Psoas muscle (tissue), 8 donors: ENCODE measurements at places on chromosomes 4 and X. TPM values are rescaled to one million over a fixed set of nuclear protein-coding genes. Genes with fewer than 3 reads are reported as not detected.

The FGFR3 gene
- polyA plus RNA-seq = 0.29 TPM

The KLF8 gene
- polyA plus RNA-seq = 1.8 TPM

The TCEAL7 gene
- 1.3 TPM for polyA plus RNA-seq

The GYPA gene
- not detected for polyA plus RNA-seq

DNA sequence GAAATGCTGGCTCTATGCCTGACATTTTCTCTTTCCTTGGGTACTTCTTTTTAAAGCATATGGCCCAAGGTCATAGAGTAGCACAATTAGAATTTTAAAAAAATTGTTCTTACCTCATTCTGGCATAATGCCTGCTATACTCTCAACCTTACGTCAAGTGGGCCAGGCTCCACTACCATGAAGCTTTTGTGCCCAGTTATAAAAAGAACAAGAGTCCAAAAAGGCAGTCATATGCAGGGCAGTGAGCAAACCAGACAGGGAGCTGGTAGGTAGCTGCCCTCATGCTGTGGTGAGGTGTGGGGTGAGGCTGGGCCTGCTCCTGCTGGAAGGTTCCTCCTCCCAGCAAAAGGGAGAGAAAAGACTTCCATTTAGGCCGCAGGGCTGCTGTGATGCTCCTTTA, 64.4 kb upstream of the UCP1 start:
- no peak for DNase-seq

GRCh38 chr4:42489095-42489494, 91.8 kb downstream of the SHISA3 start:
- DNase-seq = no peak

GRCh38 chrX:49992853-49993252, 70.5 kb downstream of the CLCN5 start:
- DNase-seq = no peak

DNA sequence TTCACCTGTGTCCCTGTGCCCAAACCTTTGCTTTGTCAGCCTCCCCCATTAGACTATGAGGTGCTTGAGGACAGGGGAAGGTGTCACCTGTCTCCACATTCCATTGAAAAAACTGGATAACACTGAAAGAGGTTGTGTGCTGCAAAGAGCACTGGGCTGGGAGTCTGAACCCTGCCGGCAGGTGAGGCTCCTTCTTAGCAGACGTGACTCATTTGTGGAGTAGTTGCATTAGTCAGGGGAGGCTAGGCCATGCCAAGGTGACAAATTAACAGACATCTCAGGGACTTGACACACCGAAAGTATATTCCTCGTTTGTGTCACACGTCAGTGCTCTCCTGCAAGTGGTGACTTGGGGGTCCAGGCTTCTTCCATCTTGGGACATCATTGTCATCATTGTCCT, 95.9 kb upstream of the STX18 start:
- no peak for DNase-seq

- DNase-seq = no peak
Measured at GRCh38 chr4:77349364-77349763, 192.4 kb downstream of the CCNG2 start.

DNA sequence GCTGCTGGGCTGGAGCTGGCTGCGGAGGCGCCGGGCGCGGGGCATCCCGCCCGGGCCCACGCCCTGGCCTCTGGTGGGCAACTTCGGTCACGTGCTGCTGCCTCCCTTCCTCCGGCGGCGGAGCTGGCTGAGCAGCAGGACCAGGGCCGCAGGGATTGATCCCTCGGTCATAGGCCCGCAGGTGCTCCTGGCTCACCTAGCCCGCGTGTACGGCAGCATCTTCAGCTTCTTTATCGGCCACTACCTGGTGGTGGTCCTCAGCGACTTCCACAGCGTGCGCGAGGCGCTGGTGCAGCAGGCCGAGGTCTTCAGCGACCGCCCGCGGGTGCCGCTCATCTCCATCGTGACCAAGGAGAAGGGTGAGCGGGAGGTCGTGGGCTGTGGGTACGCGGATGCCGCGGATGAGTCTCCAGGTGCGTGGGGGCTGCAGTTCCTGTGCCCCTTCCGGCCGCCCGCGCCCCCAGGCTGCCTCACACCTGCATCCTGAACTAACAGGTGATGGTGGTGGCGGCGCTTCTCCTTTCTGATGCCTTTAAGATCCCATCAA, 499 bp downstream of the CYP2U1 start:
- DNase-seq = peak; percentile 19

- no peak for DNase-seq
Measured at GRCh38 chr4:119692001-119692400, 63.4 kb upstream of the PDE5A start.
